LoVo (cell line): ENCODE measurements at places on chromosomes 4 and X.

- no peak for DNase-seq
These were observed 97.2 kb downstream of the MAB21L2 start for GRCh38 chr4:150679018-150679764.

DNA sequence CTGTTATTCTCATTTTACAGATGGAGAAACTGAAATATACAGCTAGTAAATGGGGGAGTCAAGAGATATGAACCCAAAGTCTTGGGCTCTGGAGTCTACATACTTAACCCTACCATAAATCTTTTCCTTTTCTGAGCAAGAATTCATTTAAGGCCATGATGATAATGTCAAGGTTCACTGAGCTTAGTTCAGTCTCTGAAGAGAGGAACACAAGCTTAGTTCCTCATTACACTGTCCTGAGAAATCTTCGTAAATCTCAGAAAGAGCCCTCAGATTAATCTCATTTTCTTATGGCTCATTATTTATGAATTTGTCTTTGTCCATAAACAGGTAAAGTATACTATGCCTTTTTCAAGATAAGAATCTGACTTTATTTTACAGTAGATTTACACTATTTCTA lies 104.2 kb downstream of the SATL1 start:
- DNase-seq: no peak

GRCh38 chr4:74311696-74312313 lies 3.5 kb downstream of the EPGN start:
- peak; percentile 72 for DNase-seq

GRCh38 chrX:56744996-56745395 lies 16.0 kb downstream of the NBDY start:
- no peak for DNase-seq

DNA sequence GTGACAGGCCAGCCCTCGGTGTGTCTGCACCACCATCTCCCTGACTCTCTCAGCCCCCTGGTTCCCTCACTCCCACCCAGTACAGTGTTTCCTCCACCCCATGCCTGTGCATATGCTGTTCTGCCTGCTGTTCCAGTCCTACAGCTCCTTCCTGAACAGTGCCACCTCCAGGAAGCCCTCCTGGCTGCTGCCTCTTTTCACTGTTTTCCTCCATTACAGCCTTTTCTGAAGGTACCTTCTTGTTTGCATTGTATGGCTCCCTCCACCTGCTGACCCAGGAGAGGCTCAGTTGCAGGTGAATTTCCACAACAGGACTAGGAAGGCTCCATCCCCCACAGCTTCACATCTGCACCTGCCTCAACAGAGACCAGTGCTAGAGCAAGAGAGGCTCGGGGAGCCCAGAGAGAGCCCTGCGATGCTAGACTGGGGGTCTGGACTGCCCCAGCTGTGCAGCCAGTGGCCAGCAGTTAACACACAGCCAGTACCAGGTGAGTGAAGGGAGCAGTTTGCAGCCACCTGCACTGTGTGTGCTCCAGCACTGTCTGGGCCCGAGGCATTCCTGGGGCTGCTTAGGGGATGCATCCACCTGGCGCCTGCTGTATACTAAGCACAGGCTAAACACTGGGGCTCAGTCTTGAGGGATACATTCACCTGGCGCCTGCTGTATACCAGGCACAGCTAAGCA lies 92.0 kb downstream of the ADRA2C start:
- no peak for DNase-seq
